ENCODE measurements at places on chromosomes 11 and 22. TPM values are rescaled to one million over a fixed set of nuclear protein-coding genes. Genes with fewer than 3 reads are reported as not detected.

GRCh38 chr11:16276251-16276650 is 80.1 kb downstream of the SOX6 start:
- no peak for DNase-seq

GRCh38 chr11:69470301-69470700 is 11.2 kb upstream of the LINC01488 start:
- DNase-seq: no peak

DNA sequence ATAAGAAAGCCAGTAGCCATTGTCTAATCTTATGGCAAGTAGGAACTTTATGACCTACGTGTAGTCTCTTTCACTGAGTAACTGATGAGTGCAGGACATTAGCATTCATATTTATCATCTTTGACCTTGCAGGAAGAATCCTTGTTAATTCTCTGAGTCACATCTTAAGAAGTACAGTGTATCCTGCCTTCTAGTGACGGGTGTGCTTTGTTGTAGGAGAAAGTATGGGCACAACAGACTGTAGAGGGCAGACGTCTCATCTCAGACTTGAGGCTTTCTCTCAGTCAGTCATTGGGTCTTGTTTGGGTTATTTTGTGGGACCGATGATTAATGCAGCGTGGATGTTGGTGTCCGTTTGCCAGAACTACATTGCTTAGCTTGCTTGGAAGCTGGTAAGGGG is 6.8 kb downstream of the RNF214 start:
- no peak for DNase-seq

DNA sequence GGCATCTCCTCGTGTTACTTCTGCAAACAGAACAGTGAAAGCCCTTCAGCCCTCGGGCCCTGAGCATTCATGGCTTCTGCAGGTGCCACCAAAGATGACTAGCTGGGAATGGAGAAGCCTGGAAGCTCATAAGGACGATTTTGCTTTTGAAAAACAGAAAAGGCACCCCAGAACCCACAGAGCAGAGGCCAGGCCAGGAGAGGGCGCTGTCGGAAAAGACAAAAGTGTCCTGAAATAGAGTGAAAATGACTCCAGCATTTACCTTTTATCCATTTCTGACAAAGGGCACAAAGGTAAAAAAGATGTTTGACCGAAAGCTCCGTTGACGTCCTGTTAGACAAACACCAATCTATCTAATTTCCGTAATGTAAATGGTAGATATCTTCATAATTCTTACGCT is 37.6 kb downstream of the ZNF195 start:
- DNase-seq: peak; percentile 20

GRCh38 chr22:32693102-32693501 is 108.4 kb upstream of the TIMP3 start:
- DNase-seq: no peak

DNA sequence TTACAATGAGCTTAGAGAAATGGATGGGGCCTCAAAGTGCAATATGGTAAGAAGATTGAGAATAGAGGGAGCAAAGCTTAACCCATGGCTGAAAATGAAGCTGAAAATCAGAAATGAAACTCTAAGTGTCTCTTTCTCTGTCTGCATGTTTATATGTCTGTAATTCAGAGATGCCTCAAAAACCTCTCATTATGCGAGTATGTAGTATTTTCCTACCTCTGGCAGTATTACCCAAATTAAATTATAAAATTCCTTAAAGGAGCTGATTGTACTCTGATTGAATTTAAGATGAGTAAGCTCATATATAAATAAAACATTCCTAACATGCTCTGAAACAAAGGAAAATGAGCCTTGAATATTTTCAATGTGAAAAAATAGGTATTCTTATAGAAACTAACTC is 39.8 kb upstream of the PRSS23 start:
- DNase-seq: no peak

DNA sequence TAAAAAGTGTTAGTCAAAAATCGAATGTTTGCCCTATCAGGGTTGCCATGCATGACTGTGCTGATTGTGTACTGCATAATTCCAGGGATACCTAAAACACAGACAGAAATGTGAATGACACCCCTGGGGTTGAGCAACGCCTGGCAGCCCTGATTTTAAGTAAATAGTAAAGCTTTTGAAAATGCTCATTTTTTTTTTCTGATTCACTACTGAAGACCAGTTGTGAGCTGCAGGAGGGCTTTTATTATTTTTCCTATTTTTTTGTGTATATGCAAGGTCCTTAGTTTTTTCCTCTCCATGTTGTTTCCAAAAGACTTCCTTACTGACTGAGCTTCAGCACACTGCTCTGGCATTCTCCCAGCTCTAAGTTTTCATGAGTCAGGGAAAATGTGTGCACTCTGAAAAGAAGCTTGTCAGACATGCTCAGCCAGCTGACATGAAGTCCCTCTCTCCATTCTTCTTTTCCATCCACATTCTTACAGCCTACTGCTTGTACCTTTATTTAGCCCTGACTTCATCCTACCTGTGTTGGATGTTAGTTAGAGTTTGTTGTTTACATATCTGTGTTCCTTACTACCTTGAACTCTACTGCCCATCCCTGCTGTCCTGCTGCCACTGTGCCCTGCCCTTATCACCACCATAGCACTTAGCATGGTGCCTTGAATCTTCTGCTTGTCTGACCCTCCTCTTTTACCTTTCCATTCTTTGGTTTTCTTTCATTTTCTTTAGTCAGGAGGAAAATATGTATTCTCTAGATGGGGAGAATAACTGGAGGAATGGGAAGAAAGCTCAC is 79.5 kb downstream of the HORMAD2 start:
- peak; percentile 28 for DNase-seq

DNA sequence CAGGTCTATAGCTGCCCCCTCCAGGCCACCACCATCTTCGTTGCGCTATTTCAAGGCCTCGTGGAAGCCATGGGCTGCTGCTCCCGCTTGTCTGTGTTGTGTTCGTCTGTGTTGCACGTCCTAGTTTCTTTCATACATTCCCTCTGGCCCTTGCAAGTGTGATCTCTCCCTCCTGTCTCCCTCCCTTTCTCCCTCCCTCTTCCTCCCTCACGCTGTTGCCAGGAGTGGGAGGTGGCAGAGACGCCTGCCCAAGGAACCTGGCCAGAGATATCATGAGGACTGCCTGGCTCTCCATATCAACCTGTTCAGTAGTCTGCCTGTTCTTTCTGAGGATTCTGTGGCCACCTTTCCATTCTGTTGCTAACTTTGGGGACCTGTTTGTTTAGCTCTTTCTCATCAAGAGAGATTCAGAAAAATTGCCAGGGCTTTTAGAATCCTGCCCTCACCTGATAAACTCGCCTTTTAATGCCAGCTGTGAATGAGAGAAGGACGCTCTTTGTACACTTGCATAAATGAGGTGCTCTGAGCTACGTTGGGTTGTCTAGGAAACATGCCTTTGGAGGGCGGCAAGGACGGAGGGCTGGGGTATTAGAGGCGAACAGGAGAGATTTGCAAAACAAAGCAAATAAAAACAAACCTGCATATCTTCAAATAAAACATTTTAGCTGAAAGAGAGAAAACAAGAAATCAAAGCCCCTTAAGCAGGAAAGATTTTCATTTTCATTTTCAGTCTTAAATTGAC is 185.2 kb downstream of the TBC1D22A start:
- no peak for DNase-seq

GRCh38 chr11:65352783-65353182 is 1.8 kb upstream of the TIGD3 start:
- DNase-seq: no peak

GRCh38 chr11:106399076-106399511 is 321.6 kb downstream of the AASDHPPT start:
- DNase-seq: no peak

GRCh38 chr11:43810929-43811596 is 69.6 kb upstream of the ALKBH3 start:
- DNase-seq: no peak

DNA sequence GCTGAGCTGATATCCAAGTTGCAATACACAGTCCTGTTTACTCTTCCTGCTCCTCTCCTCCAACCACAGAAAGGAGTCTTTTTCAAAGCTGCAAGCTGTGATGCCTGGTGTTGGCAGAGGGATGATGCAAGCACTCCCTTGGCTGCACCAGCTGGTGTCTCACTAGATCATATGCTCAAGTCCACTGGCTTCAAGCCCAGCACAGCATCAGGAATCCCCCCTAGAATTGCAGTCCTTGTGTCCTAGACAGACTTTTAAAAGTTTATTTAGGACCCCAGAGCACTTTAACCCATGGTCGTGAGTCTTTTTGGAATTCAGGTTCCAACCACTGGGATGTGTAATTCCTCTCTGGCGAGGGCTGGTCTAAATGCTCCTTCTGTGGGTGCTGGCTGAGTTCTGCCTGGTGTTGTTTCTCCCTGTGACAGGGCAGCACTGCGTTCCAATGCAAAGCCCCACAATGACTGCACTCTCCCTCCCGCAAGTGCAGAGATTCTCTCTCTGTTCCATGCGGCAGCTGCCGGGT is 1.9 kb upstream of the HEPN1 start:
- no peak for DNase-seq

TRPM5 gene
- 4.0 TPM for polyA plus RNA-seq

NXPE4 gene
- polyA plus RNA-seq: not detected

MUC6 gene
- 26.2 TPM for polyA plus RNA-seq

OR5M10 gene
- polyA plus RNA-seq: not detected

SLC37A2 gene
- 1.9 TPM for polyA plus RNA-seq

MAPK8IP2 gene
- polyA plus RNA-seq: 0.76 TPM

HEPN1 gene
- 1.3 TPM for polyA plus RNA-seq

OR52N4 gene
- not detected for polyA plus RNA-seq

SLC35E4 gene
- 1.9 TPM for polyA plus RNA-seq

C11orf97 gene
- 0.16 TPM for polyA plus RNA-seq

Data from renal pelvis (tissue), 12 donors.